ENCODE measurements at places on chromosomes 12 and 14. TPM values are rescaled to one million over a fixed set of nuclear protein-coding genes. Genes with fewer than 3 reads are reported as not detected.

DNA sequence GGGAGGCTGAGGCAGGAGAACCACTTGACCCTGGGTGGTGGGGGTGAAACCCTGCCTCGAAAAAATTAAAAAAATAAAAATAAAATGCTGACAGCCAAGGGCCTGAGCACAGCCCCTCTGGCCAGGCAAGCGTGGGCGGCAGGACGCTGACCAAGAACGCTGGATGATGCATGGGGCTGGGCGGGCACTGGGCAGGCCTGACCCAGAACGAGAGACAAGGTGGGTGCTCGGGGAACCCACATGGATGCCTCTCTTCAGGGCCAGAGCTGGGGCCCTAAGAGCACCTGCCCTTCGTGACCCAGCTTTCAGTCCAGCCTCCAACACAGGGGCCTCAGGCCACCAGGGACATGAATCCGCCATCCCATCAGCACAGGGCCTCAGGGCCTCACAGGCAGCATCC is 11.3 kb downstream of the GALNT9 start:
- no peak for DNase-seq

- DNase-seq: no peak
Measured at GRCh38 chr14:99254328-99255009, 17.5 kb downstream of the BCL11B start.

DNA sequence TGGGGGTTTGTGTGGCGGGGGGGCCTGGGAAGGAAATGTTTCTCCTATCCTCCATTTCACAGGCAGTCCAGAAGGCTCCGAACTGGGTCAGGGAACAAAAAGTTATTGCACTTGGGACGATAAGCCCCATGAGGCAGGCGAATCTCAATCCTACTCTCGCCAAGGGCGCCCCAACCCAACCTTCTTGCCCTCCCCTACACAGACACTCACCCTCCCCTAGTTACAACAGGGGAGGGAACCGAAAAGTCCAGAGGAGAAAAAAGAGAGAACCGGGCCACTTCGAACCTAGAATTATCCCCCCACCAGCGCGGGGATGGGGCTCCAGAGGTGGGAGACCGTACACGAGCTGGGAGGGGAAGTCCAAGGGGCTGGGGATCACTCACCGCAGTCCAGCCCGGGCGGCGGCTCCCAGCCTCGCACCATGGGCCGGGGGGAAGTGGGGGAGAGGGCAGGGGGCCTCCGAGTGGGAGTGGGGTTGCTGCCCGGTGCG is 357 bp downstream of the HOMEZ start:
- no peak for DNase-seq

DDX47 gene
- total RNA-seq: 60.8 TPM

CPNE6 gene
- not detected for total RNA-seq
